ENCODE measurements at places on chromosomes 6 and 20. TPM values are rescaled to one million over a fixed set of nuclear protein-coding genes. Genes with fewer than 3 reads are reported as not detected.
A peak's percentile ranks its signal among the peaks of the same experiment; 100 is the strongest.

GRCh38 chr20:35237486-35237885, 11.0 kb downstream of the MMP24 start:
- DNase-seq, result no peak
- H3K4me1 ChIP-seq, result peaks cover 5% of the 10 kb centered on the region
- peaks cover 14% of the 10 kb centered on the region for H3K27me3 ChIP-seq

Gene NFATC2
- 3.9 TPM for total RNA-seq

DNA sequence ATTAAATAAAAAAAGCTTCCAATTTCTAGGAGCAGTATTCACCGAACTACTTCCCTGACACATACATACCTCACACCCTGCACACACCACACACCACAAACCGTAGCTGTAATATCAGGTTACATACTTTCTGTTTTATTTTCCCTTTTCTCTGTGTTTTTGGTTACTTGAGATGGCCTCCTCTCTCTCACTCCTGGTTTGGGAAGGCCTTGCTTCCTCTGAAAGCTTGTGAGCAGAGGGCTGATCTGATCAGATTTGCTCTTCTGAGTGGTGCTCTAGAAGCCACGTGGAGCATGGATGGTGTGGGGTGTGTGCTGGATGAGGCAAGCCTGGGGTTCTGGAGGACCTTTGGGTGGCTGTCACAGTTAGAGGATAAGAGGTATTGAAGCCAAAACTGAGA, 20.9 kb downstream of the UTRN start:
- H3K36me3 ChIP-seq, result no peaks in the 10 kb centered on the region
- H3K4me3 ChIP-seq, result no peak overlapping the region
- H3K4me1 ChIP-seq, result peaks cover 9% of the 10 kb centered on the region
- H3K27ac ChIP-seq, result no peak overlapping the region
- peak; percentile 75 for DNase-seq

- no peaks in the 10 kb centered on the region for H3K36me3 ChIP-seq
- H3K27me3 ChIP-seq, result no peaks in the 10 kb centered on the region
- H3K27ac ChIP-seq, result no peak overlapping the region
- no peak for DNase-seq
Observed at GRCh38 chr6:9783567-9783966, 631.3 kb downstream of the TFAP2A start.

DNA sequence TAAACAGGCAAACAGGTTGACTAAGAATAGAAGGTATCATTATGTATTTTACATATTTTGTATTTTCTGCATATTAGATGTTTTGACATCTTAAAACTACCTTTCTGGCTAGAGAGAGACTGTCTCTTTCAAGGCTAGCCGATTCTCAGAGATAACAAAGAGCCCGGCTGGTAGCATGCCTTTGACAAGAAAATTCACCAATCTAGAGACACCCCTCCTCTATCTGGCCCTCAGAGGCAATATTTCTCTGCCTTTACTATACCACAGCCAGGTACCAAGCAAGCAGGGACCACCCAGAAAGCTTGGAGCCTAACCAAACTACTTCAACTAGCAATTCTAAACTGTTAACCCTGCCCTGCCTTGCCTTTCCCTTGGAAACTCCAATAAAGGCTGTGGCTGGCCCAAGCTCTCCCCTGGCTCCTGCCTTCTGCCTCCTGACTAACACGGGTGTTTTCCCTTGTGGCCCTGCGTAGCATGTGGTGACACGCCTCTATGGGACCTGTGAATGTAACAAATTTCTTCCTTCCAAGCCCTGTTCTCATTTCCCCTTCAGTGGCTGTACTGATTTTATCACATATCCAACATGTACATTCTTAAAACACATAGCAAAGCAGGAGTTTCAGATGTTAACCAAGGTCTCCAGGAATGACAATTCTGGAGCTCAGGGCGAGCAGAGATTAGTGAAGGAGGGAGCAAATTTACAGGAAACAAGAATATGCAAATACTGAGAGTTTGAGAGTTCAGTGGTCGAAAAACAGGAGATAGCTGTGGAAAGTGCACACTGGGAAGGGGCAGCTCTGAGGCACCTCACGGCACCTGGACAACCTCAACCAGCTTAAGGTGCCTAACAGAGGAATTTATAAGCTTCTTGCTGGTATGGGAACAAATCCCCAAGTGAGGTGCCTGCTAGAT, 120.8 kb downstream of the BACH2 start:
- no peaks in the 10 kb centered on the region for H3K27me3 ChIP-seq
- DNase-seq, result no peak
- H3K36me3 ChIP-seq, result no peaks in the 10 kb centered on the region
- no peak overlapping the region for H3K27ac ChIP-seq

DNA sequence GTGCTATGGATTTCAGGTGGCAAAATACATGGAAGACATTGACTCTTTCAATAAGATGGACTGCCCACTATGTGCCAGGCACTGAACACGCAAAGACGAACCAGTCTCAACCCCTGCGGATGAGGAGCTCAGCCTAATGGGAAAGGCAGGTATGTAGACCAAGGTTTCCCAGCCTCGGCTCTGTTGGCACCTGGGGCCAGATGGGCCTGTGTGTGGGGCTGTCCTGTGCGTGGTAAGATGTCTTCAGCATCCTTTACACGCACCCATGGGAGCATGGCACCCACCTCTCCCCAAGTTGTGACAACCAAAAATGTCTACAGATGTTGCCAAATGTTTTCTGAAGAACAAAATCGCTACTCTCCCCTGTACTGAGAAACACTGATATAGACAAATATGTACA, 82.6 kb upstream of the FOXQ1 start:
- H3K27me3 ChIP-seq, result peaks cover 2% of the 10 kb centered on the region
- no peaks in the 10 kb centered on the region for H3K4me1 ChIP-seq
- DNase-seq, result no peak
- no peak overlapping the region for H3K27ac ChIP-seq
- no peaks in the 10 kb centered on the region for H3K36me3 ChIP-seq
- H3K4me3 ChIP-seq, result no peak overlapping the region

Gene F13A1
- total RNA-seq, result 10.1 TPM

Gene LRFN2
- total RNA-seq, result 0.32 TPM

- H3K36me3 ChIP-seq, result no peaks in the 10 kb centered on the region
- H3K4me3 ChIP-seq, result no peak overlapping the region
- H3K4me1 ChIP-seq, result no peaks in the 10 kb centered on the region
- no peak overlapping the region for H3K27ac ChIP-seq
- DNase-seq, result no peak
Observed at GRCh38 chr6:140782941-140783340, 1349.8 kb upstream of the GJE1 start.

GRCh38 chr20:10513931-10514575, 78.9 kb downstream of the SLX4IP start:
- H3K4me1 ChIP-seq, result peaks cover 17% of the 10 kb centered on the region
- no peaks in the 10 kb centered on the region for H3K27me3 ChIP-seq
- H3K36me3 ChIP-seq, result no peaks in the 10 kb centered on the region
- no peak overlapping the region for H3K27ac ChIP-seq
- H3K4me3 ChIP-seq, result no peak overlapping the region

DNA sequence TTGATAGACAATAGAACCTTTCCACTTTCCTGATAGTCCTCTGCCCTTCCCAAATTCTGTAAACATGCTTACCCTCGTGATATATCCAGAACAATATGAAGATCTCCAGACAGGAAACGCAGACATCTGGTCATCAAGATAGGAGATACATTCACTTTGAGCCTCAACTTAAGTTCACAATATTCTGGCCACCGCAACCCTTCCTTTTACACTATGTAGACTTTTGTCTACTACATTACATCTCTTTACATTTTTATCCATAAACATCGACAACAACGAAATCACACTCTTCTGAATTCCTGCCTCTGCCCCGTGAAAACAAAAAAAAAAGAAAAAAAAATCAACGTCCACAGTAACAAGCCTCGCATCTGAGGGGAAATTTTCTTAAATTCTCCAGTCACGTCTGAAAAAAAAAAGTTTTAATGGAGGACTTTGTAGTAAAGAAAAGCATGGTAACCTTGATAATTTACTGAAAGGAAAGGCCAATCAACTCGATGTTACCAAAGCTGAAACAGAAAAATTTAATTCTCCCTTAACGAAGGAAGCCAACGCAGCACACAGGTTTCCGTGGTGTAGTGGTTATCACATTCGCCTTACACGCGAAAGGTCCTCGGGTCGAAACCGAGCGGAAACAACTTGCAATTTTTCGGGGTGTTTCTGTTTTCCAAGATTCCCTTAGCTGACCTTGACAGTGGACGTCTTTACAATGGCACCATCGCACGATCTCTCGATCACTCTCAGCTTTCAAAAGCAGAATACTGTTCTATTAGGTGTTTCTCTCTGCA, 21.8 kb downstream of the POM121L2 start:
- no peak overlapping the region for H3K4me3 ChIP-seq
- peak; percentile 31 for DNase-seq
- peaks cover 47% of the 10 kb centered on the region for H3K27me3 ChIP-seq
- no peaks in the 10 kb centered on the region for H3K36me3 ChIP-seq
- H3K27ac ChIP-seq, result no peak overlapping the region

DNA sequence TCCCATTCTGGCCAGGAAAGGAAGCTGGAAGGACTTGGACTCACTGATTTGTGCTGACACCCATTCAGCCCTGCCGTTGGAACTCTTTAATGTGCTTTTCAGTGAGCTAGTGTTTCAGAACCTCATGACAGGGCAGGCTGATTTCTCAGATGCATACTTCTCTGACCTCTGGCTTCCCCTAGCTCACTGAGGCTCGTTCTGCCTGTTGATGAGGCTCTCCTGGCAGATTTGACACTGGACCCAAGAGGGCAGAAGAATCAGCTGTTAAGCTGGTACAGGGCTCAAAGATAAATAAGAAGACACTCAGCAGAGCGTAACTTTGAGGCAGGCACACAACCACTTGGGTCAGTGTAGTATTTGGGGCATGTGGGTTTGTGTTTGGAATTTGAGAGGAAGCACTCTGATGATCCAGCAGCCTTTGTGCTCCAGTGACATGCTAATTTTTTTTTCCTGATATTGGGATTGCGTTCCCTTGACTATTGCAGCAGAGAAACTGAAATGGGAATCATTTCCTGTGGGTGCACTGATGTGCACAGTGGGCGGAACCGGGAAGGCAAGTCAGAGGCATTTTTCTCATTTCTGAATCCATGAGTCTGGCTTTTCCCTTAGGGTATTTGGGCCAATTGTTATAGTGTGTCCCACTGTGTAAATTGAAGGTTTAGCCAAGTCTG, 80.2 kb downstream of the CARMIL1 start:
- peak overlapping the region; percentile 12 for H3K4me3 ChIP-seq
- H3K27ac ChIP-seq, result no peak overlapping the region
- peak; percentile 85 for DNase-seq
- no peaks in the 10 kb centered on the region for H3K27me3 ChIP-seq
- no peaks in the 10 kb centered on the region for H3K36me3 ChIP-seq

Gene OPN5
- not detected for total RNA-seq

Gene TFAP2C
- total RNA-seq, result 2.2 TPM

- peak; percentile 16 for DNase-seq
- no peak overlapping the region for H3K4me3 ChIP-seq
- H3K36me3 ChIP-seq, result no peaks in the 10 kb centered on the region
- H3K27me3 ChIP-seq, result no peaks in the 10 kb centered on the region
- H3K27ac ChIP-seq, result no peak overlapping the region
Observed at GRCh38 chr20:47677635-47678453, 107.4 kb downstream of the SULF2 start.

Gene TNF
- total RNA-seq, result 0.79 TPM

Gene CCN6
- total RNA-seq, result not detected

- peaks cover under 1% of the 10 kb centered on the region for H3K27me3 ChIP-seq
- no peak overlapping the region for H3K4me3 ChIP-seq
- H3K27ac ChIP-seq, result no peak overlapping the region
- H3K36me3 ChIP-seq, result no peaks in the 10 kb centered on the region
Observed at GRCh38 chr6:170523256-170524171, 29.6 kb downstream of the PSMB1 start.

Gene ULBP3
- 14.7 TPM for total RNA-seq

Gene KHDC1
- 2.9 TPM for total RNA-seq

- H3K4me1 ChIP-seq, result no peaks in the 10 kb centered on the region
- no peak overlapping the region for H3K27ac ChIP-seq
- H3K4me3 ChIP-seq, result no peak overlapping the region
- DNase-seq, result no peak
- peaks cover 84% of the 10 kb centered on the region for H3K36me3 ChIP-seq
Observed at GRCh38 chr6:7895125-7895423, 15.5 kb downstream of the TXNDC5 start.

Gene TRIM15
- total RNA-seq, result not detected

DNA sequence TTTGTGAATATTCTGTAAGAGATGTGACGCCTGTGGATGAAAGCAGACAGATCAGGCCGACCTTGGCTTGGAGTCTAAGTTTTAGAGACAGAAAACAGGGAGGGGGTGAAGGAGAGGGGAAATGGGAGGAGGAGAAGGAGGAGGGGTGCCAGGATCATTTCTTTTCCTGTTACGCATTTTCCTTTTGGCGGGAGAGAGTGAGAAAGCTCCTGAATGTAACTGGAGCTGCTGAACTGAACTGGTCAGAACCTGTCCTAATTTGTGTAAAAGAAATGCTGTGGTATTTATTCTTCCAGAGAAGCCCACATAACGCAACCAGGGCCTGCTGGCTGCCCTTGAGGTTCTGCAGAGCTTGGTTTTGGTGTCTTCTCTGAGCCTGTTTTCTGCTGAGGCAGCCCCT, 41.9 kb downstream of the UTRN start:
- H3K4me3 ChIP-seq, result no peak overlapping the region
- H3K4me1 ChIP-seq, result peaks cover 12% of the 10 kb centered on the region
- no peak overlapping the region for H3K27ac ChIP-seq
- DNase-seq, result no peak

GRCh38 chr6:110744991-110745390, 70.3 kb downstream of the CDK19 start:
- H3K4me3 ChIP-seq, result no peak overlapping the region
- no peak for DNase-seq
- no peaks in the 10 kb centered on the region for H3K36me3 ChIP-seq

DNA sequence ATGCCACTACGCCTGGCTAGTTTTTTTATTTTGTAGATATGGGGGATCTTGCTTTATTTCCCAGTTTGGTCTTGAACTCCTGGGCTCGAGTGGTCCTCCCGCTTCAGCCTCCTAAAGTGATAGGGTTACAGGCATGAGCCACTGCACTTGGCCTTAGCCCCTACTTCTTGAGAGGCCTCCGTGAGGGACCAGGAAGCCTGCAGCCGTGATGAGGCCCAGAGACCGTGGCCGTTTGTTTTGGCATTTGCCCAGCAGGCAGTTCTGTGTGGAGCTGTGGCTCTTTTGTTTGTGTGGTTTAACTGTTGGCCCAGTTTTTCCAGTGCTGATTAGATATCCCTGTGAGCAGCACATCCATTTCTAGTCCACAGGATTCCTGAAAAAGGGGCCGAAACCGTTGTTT, 39.8 kb downstream of the SRSF3 start:
- H3K27ac ChIP-seq, result no peak overlapping the region

DNA sequence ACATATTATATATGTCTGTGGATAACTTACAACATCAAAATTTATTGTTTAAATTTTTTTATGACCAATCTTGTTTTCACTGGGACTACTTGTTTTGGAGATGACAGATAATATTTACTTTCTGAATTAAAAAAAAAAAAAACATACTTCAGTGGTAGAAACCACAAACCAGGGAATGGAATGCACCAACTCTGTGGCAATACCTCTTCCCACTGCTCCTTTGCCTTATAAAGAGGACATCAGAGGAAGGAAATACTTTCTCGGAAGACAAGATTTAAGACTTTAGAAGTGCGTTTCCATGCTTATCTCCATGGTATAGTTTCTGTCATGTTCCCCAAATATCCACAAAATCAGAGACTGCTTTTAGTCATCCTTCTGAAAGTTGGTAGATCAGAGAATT, 1241.1 kb upstream of the EYS start:
- no peak overlapping the region for H3K27ac ChIP-seq
- no peaks in the 10 kb centered on the region for H3K4me1 ChIP-seq
- DNase-seq, result peak; percentile 3
- H3K36me3 ChIP-seq, result no peaks in the 10 kb centered on the region
- no peak overlapping the region for H3K4me3 ChIP-seq
- H3K27me3 ChIP-seq, result no peaks in the 10 kb centered on the region

- H3K4me3 ChIP-seq, result no peak overlapping the region
- H3K36me3 ChIP-seq, result no peaks in the 10 kb centered on the region
- H3K27me3 ChIP-seq, result no peaks in the 10 kb centered on the region
- H3K27ac ChIP-seq, result peak overlapping the region; percentile 99
- DNase-seq, result no peak
Observed at GRCh38 chr6:113350461-113350860, 506.7 kb upstream of the MARCKS start.

All from astrocyte (in vitro differentiated cells and primary cell).